Right atrium auricular region (tissue), 2 donors: ENCODE measurements at places on chromosomes 4 and X. TPM values are rescaled to one million over a fixed set of nuclear protein-coding genes. Genes with fewer than 3 reads are reported as not detected.

DNA sequence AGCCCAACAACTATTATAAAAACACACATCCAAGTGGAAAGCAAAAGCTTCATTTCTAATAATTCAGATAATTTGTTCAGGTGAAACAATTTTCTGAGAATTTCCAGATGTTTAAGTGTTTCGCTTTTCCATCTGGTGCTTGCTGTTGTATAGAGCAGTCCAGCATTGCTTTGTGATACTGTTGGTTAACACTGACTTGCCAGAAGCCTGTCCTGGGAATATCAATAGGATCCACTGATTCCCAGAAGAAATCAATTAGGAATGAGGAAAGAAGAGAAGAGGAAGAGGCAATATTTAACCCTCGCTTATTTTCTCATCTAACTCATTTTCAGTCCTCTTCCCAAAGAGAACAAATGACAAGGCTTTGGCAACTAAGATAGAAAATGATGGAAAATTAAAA lies 94.9 kb upstream of the DDIT4L start:
- DNase-seq, result no peak
- no peaks in the 10 kb centered on the region for H3K36me3 ChIP-seq

DNA sequence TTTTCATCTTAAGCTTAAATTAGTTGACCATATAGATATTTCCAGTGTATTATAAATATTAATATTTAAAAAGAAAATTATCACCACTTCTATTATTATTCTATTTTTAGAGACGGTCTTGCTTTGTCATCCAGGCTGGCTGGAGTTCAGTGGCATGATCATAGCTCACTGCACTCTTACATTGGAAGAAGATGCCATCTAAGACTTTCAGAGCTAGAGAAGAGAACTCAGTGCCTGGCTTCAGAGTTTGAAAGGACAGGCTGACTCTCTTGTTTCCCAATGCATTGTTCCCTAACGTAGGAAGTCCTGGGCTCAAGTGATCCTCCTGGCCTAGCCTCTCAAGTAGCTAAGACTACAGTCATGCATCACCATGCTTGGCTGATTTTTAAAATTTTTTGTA lies 75.9 kb downstream of the FIP1L1 start:
- DNase-seq, result no peak
- peaks cover 10% of the 10 kb centered on the region for H3K4me1 ChIP-seq
- H3K27me3 ChIP-seq, result no peaks in the 10 kb centered on the region
- H3K27ac ChIP-seq, result peak overlapping the region; percentile 36
- peaks cover 34% of the 10 kb centered on the region for H3K36me3 ChIP-seq

DNA sequence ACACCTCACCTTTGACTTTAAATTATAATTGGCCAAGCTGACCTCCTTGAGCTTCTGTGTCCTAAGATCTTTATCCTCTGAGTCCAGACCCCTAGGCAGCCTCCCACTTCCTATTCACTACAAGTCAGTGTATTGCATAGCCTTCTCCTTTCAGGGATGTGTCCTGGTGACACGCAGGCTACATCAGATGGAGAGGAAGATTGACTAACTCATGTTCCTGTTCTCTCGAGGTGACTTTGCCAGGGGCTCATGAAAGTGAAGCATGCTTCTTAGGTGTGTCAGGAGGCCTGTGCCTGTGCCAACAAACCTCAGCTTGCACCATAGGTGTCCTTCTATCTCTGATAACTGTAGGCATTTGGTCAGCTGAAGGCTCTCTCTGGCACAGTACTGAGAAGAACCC lies 195.7 kb upstream of the HS3ST1 start:
- no peak for DNase-seq
- no peaks in the 10 kb centered on the region for H3K36me3 ChIP-seq
- H3K4me1 ChIP-seq, result peaks cover 8% of the 10 kb centered on the region
- H3K27ac ChIP-seq, result peak overlapping the region; percentile 51
- H3K27me3 ChIP-seq, result no peaks in the 10 kb centered on the region

- H3K36me3 ChIP-seq, result no peaks in the 10 kb centered on the region
- H3K27ac ChIP-seq, result no peak overlapping the region
These were observed 10.5 kb upstream of the EIF4E start for GRCh38 chr4:98939438-98939837.

GRCh38 chr4:133316909-133317308 lies 167.8 kb downstream of the PCDH10 start:
- no peak overlapping the region for H3K4me3 ChIP-seq
- H3K4me1 ChIP-seq, result no peaks in the 10 kb centered on the region
- no peak overlapping the region for H3K27ac ChIP-seq
- H3K36me3 ChIP-seq, result no peaks in the 10 kb centered on the region
- no peak for DNase-seq
- H3K27me3 ChIP-seq, result no peaks in the 10 kb centered on the region

DNA sequence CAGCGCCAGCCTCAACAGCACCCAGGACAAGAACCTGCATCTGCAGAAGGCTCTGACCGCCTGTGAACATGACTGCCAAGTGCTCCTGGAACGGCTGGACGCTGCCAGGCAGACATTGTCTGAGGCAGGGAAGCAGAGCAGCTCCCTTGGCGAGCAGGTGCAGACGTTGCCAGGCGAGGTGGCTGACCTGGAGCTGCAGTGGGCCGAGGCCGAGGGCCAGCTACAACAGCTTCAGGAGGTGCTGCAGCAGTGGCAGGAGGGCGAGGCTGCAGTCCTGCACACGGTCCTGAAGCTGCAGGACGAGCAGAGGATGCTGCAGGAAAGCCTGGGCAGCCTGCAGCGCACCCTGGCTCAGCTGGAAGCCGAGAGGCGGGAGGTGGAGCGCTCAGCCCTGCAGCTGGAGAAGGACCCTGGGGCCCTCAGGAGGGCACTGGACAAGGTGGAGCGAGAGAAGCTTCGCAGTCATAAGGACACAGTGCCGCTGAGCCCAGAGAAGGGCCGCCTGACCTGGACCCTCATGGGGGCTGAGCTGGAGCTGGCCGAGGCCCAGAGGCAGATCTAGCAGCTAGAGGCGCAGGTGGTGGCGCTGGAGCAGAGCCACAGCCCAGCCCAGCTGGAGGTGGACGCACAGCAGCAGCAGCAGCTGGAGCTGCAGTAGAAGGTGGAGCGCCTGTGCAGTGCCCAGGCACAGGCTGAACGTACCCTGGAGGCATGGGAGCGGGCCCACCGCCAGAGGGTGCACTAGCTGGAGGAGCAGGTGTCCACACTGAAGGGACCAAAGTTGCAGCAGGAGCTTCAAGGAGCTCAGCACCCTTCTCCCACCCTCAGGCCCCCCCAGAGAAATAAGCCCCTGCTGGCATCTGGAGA lies 16.4 kb downstream of the SMIM10L2A start:
- H3K27ac ChIP-seq, result no peak overlapping the region
- no peak for DNase-seq
- H3K27me3 ChIP-seq, result no peaks in the 10 kb centered on the region
- no peak overlapping the region for H3K4me3 ChIP-seq
- H3K36me3 ChIP-seq, result no peaks in the 10 kb centered on the region

HOPX gene
- total RNA-seq, result 7.8 TPM

DNA sequence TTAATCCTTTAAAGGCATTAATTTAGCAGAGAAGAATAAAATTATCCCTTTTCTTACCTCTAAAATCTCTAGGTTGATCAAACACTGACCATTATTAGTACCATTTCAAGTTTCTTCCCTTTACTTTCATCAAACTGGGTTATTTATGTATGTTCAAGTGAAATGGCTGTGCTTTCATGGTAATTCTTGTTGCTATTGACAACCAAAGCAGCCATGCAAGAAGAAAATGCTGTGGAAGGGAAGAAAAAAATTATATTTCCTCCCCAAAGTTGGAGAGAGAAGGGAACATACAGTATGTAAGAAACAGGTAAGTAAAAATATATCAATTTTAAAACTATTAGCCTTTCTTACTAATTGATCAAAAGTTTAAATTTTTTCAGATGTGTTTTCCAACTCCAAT lies 16.2 kb downstream of the NPNT start:
- DNase-seq, result no peak
- H3K4me1 ChIP-seq, result no peaks in the 10 kb centered on the region
- H3K27ac ChIP-seq, result no peak overlapping the region
- no peaks in the 10 kb centered on the region for H3K36me3 ChIP-seq
- no peak overlapping the region for H3K4me3 ChIP-seq
- no peaks in the 10 kb centered on the region for H3K27me3 ChIP-seq

DNA sequence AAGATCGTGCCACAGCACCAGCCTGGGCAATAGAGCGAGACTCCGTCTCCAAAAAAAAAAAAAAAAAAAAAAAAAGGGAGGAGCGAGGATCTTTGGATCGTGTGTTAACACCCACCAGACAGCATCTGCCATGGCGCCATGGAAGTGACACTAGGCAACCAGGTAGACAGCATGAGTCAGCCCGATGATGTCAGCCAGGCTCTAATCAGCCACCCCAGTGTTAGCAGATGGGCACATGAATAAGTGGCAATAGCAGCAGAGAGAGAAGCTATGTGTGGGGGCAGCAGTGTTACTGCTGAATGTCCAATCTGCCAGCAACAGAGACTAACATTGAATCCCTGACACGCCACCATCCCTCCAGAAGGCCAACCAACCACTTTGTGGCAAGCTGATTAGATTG lies 6.6 kb downstream of the SYN1 start:
- H3K27ac ChIP-seq, result no peak overlapping the region
- no peak overlapping the region for H3K4me3 ChIP-seq
- no peaks in the 10 kb centered on the region for H3K36me3 ChIP-seq
- H3K27me3 ChIP-seq, result no peaks in the 10 kb centered on the region
- DNase-seq, result no peak

HERC5 gene
- 2.3 TPM for total RNA-seq

NKAP gene
- total RNA-seq, result 5.3 TPM

ZFX gene
- total RNA-seq, result 36.6 TPM

NUDT10 gene
- 0.79 TPM for total RNA-seq

GRCh38 chr4:112130906-112131305 lies 14.3 kb upstream of the FAM241A start:
- H3K27me3 ChIP-seq, result no peaks in the 10 kb centered on the region
- no peak for DNase-seq
- no peaks in the 10 kb centered on the region for H3K36me3 ChIP-seq
- peaks cover 5% of the 10 kb centered on the region for H3K4me1 ChIP-seq
- H3K4me3 ChIP-seq, result no peak overlapping the region
- H3K27ac ChIP-seq, result no peak overlapping the region

TSPAN6 gene
- total RNA-seq, result 7.5 TPM

WDFY3 gene
- total RNA-seq, result 27.6 TPM

- H3K4me3 ChIP-seq, result no peak overlapping the region
- no peak for DNase-seq
- no peaks in the 10 kb centered on the region for H3K4me1 ChIP-seq
- no peak overlapping the region for H3K27ac ChIP-seq
These were observed 171.4 kb upstream of the ANXA3 start for GRCh38 chr4:78379991-78380729.

CYBB gene
- 4.4 TPM for total RNA-seq

- no peaks in the 10 kb centered on the region for H3K36me3 ChIP-seq
- no peak overlapping the region for H3K4me3 ChIP-seq
- no peak overlapping the region for H3K27ac ChIP-seq
These were observed 44.4 kb downstream of the CCDC158 start for GRCh38 chr4:76376534-76376933.

DNA sequence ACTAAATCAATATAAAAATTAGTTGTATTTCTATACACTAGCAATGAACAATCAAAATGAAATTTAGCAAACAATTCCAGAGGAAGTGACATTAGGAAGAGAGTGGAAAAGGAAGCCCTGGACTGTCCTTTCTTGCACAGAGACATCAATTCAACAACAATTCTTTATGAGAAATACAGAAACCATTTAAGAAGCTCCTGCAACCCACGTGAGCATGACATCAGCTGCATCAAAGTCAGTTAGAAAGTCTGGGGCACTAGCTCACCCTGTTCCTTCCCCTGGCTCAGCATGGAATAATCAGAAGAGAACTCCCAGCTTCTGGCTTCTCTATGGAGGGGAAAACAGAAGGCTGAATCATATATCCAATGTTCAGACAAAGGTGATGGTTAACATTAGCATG lies 48.6 kb upstream of the STARD8 start:
- H3K27ac ChIP-seq, result no peak overlapping the region
- DNase-seq, result no peak
- no peak overlapping the region for H3K4me3 ChIP-seq
- H3K36me3 ChIP-seq, result no peaks in the 10 kb centered on the region
- H3K4me1 ChIP-seq, result no peaks in the 10 kb centered on the region

GRCh38 chr4:86717651-86718050 lies 123.5 kb downstream of the PTPN13 start:
- no peaks in the 10 kb centered on the region for H3K27me3 ChIP-seq
- H3K4me3 ChIP-seq, result no peak overlapping the region
- peaks cover 5% of the 10 kb centered on the region for H3K36me3 ChIP-seq
- H3K4me1 ChIP-seq, result no peaks in the 10 kb centered on the region
- H3K27ac ChIP-seq, result no peak overlapping the region

GPR173 gene
- total RNA-seq, result 0.93 TPM

OPRPN gene
- not detected for total RNA-seq

RAB41 gene
- not detected for total RNA-seq

DNA sequence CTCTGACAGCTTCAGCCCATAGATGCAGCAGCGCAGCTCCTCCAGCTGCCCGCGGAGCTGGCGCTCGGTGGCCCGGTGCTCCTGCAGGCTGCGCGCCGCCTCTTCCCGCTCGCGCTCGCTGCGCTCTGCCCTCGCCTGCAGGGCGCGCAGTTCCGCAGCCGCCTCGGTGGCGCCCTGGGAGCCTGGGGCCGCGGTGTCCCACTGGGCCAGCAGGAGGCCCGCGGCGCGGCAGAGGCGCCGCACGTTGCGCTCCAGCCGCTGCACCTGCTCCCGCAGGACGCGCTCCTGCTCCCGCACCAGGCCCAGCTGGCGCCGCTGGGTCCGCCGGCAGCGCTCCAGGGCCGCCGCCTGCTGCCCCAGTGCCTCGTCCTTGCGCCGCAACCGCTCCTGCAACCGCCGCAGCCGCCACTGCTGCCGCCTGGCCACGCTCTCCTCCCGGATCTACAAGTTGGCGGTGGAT lies 10.1 kb downstream of the C4orf50 start:
- H3K4me3 ChIP-seq, result no peak overlapping the region
- H3K27ac ChIP-seq, result no peak overlapping the region
- no peaks in the 10 kb centered on the region for H3K27me3 ChIP-seq
- DNase-seq, result no peak
- H3K36me3 ChIP-seq, result no peaks in the 10 kb centered on the region
- H3K4me1 ChIP-seq, result no peaks in the 10 kb centered on the region

CXCL5 gene
- total RNA-seq, result not detected

CCNB3 gene
- not detected for total RNA-seq

DNA sequence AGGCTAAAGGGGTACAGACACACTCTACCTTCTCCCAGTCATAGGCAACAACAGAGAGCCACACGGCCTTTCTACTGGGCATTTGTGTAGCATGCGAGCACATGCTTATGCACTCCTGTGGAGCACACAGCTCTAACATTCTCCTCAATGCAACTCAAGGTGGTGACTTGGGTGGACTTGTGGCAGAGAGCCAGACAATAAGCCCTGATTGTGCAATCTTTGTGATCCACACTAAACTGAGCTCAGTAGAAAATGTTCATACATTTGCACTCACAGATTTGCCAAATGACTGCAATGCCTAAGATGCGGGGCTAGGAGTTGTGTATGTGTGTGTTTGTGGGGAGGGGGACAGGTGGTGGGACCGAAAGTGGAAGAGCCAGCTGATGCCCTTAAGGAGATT lies 31.4 kb upstream of the SETD7 start:
- no peaks in the 10 kb centered on the region for H3K27me3 ChIP-seq
- no peak overlapping the region for H3K4me3 ChIP-seq
- no peak for DNase-seq
- H3K36me3 ChIP-seq, result no peaks in the 10 kb centered on the region
- no peak overlapping the region for H3K27ac ChIP-seq
